ENCODE measurements at places on chromosomes 7 and 10.

DNA sequence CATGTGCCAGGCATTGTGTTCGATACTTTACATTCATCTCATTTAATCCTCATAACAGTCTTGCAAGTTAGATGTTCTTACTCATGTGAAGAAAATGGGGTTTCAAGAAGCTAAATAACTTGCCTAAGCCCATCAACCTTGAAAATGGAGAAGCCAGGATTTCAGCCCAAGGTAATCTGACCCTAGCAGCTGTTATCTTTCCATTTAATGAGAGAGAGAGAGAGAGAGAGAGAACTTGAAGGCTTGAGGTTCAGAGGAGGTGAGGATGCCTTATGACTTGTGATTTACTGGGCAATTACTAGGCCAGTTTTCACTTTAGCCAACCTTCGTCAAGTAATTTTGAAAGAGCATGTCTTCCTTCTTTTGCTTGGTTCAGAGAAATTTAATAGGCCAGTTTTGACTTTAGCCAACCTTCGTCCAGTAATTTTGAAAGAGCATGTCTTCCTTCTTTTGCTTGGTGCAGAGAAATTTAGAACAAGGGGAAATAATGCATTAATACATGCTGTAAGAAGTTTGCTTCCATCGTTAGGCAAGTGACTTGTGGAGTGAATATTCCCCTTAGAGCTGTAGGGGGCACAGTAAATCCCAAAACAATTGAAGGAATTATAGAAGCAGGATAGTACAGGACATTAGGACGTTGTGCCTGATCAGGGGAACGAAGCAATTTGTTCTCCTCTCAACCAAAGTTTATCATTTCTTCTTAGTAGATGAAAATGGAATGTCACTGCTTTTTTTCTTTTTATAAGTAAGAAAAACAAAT, 143.0 kb upstream of the BMPER start:
- no peak for DNase-seq

- DNase-seq: no peak
Observed at GRCh38 chr7:143256932-143257331, 6.3 kb upstream of the GSTK1 start.

GRCh38 chr7:122273117-122273516, 31.4 kb downstream of the FEZF1 start:
- DNase-seq: no peak

- DNase-seq: no peak
Observed at GRCh38 chr10:124688889-124689670, 55.1 kb downstream of the FAM53B start.

GRCh38 chr7:23021596-23021995, 7.7 kb upstream of the HYCC1 start:
- no peak for DNase-seq

- DNase-seq: no peak
Observed at GRCh38 chr7:22351329-22351692, 5.6 kb downstream of the RAPGEF5 start.

GRCh38 chr10:4947635-4948596, 15.3 kb upstream of the AKR1C1 start:
- DNase-seq: no peak

GRCh38 chr10:2679646-2680045, 387.7 kb upstream of the PFKP start:
- DNase-seq: no peak

DNA sequence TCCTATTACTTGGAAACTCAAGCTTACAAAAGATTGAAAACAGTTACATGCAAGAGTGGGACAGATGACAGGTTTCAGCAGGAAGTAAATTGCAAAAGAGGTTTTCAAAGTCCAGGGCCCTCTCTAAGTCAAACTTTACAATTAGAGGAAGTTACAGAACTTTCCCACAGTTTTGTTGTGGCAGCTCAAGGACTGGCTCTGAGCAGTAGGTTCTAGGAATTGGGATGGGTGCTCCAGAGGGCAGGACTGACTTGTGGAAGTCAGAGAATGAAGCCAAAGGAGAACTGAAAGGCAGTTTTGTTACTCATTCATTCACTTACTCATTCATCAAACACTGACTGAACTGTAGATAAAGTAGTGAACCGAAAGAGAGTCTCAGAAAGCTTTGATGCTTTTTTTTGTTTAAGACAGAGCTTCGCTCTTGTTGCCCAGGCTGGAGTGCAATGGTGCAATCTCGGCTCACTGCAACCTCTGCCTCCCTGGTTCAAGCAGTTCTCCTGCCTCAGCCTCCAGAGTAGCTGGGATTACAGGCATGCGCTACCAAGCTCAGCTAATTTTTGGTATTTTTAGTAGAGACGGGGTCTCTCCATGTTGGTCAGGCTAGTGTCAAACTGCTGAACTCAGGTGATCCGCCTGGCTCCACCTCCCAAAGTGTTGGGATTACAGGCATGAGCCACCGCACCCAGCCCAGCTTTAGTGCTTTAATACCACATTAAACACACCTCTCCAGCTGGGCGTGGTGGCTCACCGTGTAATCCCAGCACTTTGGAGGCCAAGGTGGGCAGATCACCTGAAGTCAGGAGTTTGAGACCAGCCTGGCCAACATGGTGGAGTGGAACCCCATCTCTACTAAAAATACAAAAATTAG, 66.8 kb upstream of the CCNJ start:
- no peak for DNase-seq

Measured in caudate nucleus (tissue), 63 donors.